Kidney epithelial cell (primary cell): ENCODE measurements at places on chromosomes 2 and 18. TPM values are rescaled to one million over a fixed set of nuclear protein-coding genes. Genes with fewer than 3 reads are reported as not detected.

The SLC4A5 gene
- 1.2 and 1.8 TPM in 2 replicates for total RNA-seq

- DNase-seq: no peak
Observed at GRCh38 chr18:13934676-13935075, 19.3 kb upstream of the MC2R start.

The SCYGR4 gene
- not detected in 2 replicates for total RNA-seq

GRCh38 chr2:191557841-191558240 lies 120.1 kb upstream of the NABP1 start:
- DNase-seq: no peak

The IFT172 gene
- 11.2 and 21.6 TPM in 2 replicates for total RNA-seq

The LHCGR gene
- total RNA-seq: not detected in 2 replicates

GRCh38 chr2:195498839-195499490 lies 158.1 kb upstream of the SLC39A10 start:
- DNase-seq: no peak

- no peak for DNase-seq
Observed at GRCh38 chr18:21904856-21905255, 164.3 kb downstream of the MIB1 start.

DNA sequence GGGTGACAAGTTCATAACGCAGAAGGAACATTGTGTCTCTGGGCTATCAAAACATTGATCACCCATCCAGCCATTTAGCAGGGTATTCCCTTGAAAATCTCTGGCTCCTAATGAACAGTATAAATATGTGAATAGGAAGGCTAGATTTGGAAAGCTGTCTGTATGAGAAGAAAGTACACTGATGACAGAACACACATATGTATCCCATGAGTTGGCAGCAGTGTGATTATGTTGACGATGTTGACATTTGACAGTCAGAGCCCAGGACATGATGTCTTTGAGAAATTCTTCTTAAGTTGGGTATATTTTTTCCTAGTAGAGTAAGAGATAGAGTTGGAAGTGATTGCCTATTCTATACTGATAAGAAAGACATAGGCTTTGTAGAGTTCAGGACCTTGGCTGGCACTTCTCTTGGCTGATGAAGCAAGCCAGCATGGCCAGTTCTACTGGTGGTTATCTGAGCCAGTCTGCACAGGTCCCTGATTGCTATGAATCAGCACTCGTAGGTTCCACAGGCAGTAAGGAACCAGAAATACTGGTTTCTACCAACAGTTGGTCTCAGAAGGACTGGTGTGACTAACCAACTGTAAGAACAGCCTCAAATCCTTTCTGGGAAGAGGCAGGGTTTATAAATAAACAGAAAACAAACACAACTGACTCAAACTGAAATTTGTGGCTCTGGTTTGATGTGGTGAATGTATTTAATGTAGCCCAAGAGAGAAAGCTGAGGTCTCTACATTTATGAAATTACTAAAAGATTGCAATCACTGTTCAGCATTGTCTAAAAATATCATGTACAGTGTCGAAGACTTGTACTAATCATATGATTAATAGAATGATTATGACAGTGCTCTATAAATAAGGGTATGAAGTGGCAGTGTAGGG lies 43.9 kb upstream of the RAPH1 start:
- DNase-seq: peak; percentile 59

DNA sequence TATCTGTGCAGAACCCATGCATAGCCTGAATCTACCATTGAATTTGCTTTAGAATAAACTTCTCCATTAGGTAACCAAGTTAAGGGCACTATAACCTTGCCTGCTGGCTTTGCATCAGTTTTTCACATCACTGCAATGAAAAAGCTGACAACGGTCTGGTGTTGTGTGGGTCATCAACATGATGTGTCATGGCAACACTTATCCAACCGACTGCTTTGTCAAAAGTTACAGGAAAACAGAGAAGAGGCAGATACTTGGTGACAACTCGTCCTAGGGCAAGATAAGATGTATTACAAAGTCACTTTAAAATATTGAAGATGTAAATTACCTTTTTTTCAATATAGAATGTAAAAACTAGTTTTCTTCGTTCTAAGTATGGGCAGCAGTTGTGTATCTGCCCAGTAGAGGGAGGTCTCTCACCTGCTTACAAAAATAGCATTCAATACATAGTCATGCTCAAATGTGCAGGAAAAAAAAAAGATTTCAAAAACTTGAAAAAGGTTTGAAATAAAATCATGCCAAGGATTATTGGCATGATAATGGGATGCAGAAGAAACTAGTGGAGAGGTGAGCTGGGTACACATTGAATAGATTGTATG lies 96.3 kb downstream of the EVA1A start:
- no peak for DNase-seq

- DNase-seq: no peak
Observed at GRCh38 chr2:38565333-38565732, 37.4 kb downstream of the HNRNPLL start.

The CYTIP gene
- 0.04 and 0.34 TPM in 2 replicates for total RNA-seq

DNA sequence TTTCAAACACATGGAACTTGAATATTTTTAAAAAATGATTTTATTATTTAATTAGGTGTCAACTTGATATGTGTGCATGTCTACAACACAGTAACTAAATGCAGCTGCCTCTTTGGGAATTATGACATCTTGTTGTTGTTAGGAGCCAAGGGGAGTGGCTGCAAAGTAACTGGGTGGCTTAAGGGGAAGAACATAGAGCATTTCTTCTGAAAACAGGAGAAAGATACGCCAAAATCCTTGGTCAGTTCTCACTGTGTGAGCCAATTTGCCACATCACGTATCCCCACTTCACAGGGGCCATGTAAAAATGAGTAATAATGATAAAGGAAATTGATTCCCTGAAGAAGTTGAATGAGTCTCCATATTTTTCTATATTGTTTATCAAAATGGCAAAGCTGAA lies 309.8 kb upstream of the COL3A1 start:
- DNase-seq: no peak
